Left colon (tissue), 2 donors: ENCODE measurements at places on chromosomes 5 and 9. TPM values are rescaled to one million over a fixed set of nuclear protein-coding genes. Genes with fewer than 3 reads are reported as not detected.

SH2D3C gene
- total RNA-seq = 3.1 TPM

TBC1D2 gene
- 26.0 TPM for total RNA-seq

CTNND2 gene
- 0.95 TPM for total RNA-seq

STPG3 gene
- total RNA-seq = not detected

DBH gene
- not detected for total RNA-seq

PCDHA8 gene
- total RNA-seq = not detected

INVS gene
- total RNA-seq = 10.7 TPM

FAM13B gene
- 24.2 TPM for total RNA-seq

DNA sequence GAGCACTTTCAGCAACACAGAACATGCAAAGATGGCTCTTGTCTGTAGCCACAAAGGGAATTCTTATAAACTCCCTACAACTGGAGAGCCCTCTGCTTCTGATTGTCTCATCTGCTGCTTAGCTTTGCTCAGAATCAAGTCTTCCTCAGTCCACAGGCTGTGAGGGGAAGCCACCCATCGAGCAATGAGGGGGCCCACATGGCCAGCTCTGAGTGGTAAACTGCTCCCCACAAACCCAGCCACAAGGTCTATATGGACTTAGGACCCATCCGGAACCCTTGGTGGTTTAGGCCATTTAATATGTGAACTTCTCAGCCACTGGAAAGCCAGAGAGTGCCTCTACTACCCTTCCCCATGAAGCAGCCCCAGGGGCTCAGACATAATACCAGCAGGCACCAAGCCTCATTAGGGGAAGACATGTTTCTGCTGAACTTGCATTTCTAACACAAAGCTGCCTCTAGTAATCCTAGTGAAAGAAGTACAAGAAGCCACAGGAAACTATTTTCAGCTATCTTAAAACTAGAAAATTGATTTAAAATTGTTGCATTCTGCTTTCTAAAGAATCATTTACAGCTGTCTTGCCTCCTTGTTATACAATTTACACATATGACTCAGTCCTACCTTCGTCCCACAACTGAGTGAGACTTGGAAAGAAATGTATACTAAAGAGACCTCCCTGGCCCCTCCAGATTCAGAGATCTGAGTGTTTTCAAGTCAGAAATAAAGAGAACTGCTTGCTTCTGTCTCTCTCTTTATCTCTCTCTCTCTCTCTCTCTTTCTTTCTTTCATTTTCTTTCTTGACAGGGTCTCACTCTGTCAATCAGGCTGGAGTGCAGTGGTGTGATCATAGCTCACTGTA, 90.2 kb downstream of the ESM1 start:
- no peak for DNase-seq

- DNase-seq = no peak
These were observed 88.9 kb downstream of the SNCAIP start for GRCh38 chr5:122400938-122401337.

GRCh38 chr9:97935276-97935675, 2.7 kb downstream of the HEMGN start:
- DNase-seq = no peak

DNA sequence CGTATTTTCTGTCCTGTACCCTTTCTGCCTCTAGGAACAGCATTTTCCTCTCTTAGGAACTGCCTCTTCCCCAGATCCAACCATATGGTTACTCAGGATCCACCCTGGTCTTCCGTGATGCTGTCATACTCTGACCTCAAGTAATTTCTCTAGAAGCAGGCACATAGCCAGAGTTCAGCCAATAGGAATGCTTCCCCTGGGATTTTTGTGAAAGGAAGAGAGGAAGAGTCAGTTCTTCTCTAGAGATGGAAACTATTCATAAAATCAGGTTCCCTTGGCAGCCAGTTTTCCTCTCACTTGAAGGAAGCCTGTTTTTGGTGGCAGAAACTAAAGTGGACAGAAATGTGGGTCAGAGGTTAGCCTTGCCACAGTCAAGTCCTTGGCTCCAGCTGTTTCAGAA, 400.1 kb upstream of the PCSK5 start:
- no peak for DNase-seq

DNA sequence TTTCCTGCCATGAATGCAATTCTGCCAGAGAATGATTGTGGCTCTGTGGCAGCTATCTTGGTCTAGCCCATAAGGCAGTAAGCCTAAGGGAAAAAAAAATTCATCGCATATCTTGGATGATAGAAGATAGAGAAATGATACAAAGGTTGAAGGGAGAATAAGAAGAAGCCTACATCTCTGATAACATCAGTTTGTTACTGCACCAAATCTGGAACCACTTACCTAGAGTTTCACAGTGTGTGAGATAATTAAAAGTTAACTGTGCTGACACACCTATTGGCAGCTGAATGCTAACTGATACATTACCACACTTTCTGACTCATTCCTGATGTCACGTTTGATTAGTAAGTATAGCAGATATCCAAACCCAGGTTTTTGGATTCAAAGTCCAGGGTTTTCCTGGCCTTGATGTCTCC, 91.6 kb upstream of the TAF11L2 start:
- DNase-seq = no peak

DNA sequence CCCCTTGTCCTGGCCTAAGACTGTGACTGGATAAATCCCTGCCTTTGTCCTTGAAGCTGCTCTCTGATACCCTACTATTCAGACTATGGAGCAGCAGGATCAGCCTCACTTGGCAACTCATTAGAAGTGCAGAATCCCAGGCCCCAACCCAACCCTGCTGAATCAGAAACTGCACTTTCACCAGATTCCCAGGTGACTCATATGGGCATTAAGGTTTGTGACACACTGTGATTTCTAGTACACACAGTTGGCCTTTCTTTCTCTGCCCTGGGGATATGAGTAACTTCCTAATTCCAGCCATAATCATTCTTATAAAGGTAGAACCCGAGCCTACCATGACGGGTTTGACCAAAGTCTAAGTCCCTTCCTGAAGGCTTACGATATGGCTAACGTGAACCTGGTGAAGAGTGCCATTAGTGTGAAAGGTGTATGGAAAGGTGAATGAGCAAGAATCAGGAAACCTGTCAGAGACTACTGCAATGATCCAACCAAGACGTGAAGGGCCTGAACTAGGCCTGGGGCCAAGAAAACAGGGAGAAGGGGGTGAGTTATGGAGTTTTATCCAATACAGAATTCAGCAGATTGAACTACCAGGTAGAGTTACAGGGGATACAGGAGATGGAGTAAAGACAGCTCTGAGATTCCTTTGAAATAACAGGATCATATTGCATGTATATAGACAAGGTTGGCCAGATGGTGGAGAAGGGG, 533.0 kb downstream of the BNC2 start:
- DNase-seq = no peak

DNA sequence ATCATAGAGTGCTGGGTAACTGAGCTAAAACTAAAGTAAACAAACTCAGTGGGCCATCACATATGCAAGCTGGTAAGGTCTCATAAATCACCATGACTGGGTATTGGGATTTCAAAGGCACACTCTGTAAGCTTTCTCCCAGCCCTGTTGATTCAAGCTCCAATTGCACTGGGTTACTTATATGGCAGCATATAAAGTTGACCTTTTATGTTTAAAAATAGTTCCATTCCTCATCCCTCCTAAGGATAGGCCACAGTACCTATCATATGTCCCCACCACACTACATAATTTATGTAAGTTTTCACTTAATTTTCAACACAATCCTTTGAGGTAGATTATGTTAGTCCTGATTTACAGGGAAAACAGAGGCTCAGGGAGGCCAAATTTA, 438.4 kb downstream of the RAB3C start:
- DNase-seq = no peak

DNA sequence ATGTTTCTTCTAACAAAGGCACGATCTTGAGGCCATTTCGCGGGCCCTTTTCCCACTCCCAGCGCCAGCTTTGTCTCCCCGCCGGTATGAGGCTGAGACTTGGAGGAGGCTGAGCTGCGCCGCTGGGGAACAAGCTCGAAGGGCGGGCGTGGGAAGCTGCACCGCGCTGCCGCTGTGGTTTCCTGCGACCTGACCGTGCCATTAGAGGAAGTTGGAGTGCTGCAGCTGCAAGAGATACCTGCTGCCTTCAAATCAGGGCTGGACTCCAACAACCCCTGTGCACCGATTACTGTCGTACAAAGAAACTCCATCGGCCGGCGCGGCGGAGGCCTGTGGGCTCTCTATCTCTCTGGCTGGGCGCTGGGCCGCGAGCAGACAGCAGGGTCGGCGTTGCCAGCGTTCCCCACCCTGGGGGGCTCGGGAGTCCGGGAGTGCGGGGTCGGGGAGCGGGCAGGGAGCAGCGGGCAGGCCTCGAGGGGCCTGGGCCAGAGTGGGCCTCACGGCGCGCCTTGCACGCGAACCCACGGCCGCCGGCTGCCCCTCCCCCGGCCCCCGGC, 1.3 kb upstream of the ERBIN start:
- DNase-seq = peak; percentile 71

DNA sequence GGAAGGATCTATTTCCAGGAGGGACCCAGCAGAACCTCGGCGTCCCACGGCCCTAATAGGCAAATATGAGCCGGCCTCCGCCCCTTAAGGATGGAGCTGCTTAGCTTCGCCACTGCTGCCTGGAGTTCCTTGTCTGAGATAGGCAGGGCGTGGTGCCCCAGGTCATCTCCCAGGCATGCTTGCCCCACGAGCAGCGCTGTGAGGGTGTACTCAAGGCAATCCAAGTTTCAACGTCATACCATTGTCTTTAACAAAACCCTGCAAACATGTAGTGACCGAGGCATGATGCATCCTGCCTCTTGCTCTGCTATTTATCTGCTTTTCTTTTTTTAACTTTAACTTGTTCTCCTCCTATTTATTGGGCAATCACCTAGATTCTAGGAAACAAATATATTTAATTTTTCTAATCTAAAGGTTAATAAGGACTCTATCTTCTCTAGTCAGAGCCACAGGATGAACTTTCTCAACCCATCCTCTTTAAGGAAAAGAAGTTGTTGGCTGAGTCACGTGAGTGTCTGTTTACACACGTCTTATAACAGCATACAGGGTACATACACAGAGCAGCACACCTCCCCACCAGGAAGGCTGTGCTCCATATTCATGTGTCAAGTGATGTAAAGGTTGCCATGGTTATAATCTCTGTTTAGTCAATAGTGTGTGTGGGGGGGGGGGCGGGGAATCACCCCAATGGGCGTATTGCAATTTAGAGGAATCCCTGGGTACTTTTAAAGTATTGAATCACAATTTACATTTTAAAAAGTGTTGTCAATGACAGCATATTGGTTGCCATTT, 27.3 kb upstream of the ZSWIM6 start:
- DNase-seq = peak; percentile 88

- DNase-seq = no peak
These were observed 9.6 kb upstream of the IRGM start for GRCh38 chr5:150836703-150837102.

GRCh38 chr5:119264186-119264585, 91.6 kb upstream of the TNFAIP8 start:
- no peak for DNase-seq

GRCh38 chr9:85142496-85142911, 473.0 kb downstream of the NTRK2 start:
- peak; percentile 9 for DNase-seq

GRCh38 chr5:144352732-144353317, 182.2 kb downstream of the KCTD16 start:
- no peak for DNase-seq

DNA sequence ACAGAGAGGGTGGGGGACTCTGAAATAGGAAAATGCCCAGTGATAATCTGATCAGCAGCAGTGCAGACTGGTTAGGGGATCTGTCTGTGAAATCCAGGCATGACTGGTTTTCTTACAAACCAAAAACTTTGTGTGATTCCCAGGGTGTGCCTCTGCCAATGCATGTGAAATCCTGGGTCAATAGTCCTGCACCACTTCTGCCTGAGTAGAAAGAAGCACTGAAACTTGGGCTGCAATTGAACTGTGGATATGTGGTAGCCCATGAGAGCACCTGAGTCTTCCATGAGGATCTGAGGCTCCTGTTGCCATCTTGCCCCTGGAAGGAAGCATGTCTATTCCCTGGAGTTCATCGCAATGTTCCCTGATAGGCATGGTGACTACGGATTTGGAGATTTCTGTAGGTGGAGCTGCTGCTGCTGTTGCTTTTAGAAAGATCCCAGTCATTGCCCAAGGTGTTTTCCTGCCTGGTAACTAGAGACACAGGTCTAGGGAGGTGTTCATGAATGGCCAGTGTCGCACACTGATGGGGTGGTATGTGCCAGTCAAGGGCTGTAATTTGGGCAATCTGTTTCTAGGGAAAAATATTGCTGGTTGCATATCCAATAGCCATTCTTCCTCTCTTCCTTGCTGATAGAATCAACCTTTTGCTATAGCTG, 146.7 kb downstream of the CARTPT start:
- DNase-seq = no peak

DNA sequence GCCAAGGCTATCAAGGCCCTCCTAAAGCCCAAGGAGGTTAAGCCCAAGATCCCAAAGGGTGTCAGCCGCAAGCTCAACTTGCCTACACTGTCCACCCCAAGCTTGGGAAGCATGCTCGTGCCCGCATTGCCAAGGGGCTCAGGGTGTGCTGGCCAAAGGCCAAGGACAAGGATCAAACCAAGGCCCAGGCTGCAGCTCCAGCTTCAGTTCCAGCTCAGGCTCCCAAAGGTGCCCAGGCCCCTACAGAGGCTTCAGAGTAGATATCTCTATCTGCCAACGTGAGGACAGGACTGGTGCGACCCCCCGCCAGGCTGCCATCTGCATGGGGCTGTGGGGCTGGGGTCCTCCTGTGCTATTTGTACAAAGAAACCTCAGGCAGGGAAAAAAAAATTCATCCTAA, 3.3 kb downstream of the HOMER1 start:
- peak; percentile 5 for DNase-seq

- DNase-seq = no peak
These were observed 72.5 kb upstream of the DAPK1 start for GRCh38 chr9:87425202-87425601.

GRCh38 chr5:65769539-65769938, 47.5 kb downstream of the NLN start:
- no peak for DNase-seq

DNA sequence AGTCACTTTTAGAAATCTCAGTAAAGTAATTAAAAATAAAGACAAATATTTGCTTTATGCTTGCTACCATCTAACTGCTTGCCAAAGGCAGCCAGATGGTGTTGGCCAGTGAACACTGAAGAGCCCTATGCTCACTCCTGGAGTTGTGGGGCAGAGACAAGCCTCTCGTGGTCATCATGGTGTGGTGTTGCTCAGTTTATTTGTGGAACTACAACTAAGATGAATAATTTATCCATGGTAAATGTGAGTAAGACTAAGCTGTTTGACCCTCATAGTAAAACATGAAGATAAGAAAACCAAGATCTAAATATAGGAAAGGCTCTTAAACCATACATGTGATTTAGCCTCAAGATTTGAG, 100.7 kb downstream of the PDE8B start:
- DNase-seq = no peak

GRCh38 chr5:133381041-133381440, 231.3 kb downstream of the FSTL4 start:
- DNase-seq = no peak

GRCh38 chr5:95883185-95884016, 60.9 kb upstream of the GLRX start:
- DNase-seq = no peak

GRCh38 chr5:38576961-38577684, 20.7 kb upstream of the LIFR start:
- no peak for DNase-seq

GRCh38 chr9:97038611-97039513, at the start of gene CTSV:
Gene CTSV, minus strand, starts transcription at chr9:97039142. Its CDS starts 1,099 bp downstream, at chr9:97038043.
- DNase-seq = peak; percentile 94
